ENCODE measurements at places on chromosomes 6 and 20.

- no peak for DNase-seq
Observed at GRCh38 chr6:30890646-30891449, 6.5 kb downstream of the DDR1 start.

DNA sequence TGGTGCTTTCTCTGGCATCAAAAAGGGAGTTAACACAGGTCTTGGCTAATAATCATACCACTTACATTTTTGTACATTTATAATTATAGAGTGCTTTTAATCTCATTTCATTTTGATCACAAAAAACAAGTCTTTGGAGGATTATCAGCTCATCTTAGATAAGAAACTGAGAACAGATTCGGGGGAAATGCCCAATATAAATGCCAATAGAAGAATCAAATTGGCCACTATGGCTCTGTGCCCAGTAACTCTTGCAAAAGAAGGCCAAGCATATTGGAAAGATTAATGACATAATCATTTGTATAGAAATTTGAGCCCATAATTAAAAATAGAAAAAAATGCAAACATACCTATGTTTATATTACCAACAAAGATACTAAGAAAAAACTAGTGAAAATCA, 42.5 kb downstream of the IPCEF1 start:
- no peak for DNase-seq

GRCh38 chr6:13354331-13355042, 26.1 kb upstream of the TBC1D7 start:
- no peak for DNase-seq

- DNase-seq, result no peak
Observed at GRCh38 chr6:68194846-68195478, 440.1 kb upstream of the ADGRB3 start.

DNA sequence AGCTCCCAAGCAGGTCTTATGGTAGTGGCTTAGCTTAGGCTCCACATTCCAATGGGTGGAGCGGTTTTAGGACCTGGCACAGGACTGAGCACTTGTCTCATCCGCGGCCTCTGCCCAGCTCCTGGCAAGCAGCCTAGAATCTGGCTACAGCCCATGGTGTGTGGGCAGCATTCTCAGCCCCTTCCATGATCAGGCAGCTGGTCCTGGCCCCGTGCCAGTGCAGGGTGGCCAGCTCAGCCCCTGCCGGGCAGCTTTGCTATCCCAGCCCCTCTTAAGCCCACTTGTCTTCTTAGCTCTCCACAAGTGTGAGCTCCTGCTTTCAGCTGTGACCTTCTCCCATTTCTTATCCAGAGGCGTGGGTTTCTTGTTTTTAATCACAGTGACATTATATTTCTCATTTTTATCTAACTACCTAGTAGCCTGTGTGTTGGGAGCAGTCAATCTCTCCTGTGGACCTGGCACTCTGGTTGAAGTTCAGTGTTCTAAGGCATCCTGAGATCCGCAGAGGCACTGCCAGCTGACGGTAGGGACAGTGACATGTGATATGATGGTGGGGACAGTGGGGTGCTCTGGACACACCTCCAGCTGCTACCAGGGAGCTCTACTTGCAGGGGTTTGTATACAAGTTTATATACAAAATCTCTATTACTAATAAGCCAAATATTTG, 119.9 kb upstream of the PRND start:
- no peak for DNase-seq

DNA sequence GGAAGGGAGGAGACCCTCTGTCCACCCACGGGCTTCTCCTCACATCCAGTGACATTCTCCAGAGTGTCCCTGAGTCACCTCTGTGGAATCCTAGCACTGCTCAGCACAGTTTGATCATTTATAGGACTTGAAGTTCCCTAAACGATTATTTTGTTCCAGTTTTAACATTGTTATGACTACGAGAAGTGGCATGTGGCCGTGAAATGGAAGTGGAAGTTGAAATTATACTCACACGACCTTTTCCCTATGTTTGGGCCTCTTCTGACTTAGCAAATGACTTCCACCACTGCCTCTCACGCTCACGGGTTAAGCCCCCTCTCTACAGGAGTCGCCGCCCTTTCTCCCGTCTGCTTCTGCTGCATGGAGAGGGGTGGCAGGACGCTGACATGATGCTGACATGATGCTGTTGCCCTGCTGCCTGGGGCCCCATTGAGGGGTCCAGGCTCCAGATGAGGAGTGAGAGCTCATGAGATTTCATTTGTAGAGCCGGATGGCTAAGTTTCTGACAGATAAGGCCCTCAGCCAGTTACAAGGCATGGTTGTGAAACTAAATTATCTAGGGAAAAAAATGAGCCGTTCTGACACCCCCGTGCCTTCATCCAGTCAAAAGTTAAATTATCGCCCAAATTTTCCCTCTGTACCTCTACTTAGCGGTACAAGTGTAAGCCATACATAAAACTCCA, 153.6 kb upstream of the UST start:
- DNase-seq, result no peak

- no peak for DNase-seq
Observed at GRCh38 chr20:44692932-44693480, 22.2 kb upstream of the CCN5 start.

DNA sequence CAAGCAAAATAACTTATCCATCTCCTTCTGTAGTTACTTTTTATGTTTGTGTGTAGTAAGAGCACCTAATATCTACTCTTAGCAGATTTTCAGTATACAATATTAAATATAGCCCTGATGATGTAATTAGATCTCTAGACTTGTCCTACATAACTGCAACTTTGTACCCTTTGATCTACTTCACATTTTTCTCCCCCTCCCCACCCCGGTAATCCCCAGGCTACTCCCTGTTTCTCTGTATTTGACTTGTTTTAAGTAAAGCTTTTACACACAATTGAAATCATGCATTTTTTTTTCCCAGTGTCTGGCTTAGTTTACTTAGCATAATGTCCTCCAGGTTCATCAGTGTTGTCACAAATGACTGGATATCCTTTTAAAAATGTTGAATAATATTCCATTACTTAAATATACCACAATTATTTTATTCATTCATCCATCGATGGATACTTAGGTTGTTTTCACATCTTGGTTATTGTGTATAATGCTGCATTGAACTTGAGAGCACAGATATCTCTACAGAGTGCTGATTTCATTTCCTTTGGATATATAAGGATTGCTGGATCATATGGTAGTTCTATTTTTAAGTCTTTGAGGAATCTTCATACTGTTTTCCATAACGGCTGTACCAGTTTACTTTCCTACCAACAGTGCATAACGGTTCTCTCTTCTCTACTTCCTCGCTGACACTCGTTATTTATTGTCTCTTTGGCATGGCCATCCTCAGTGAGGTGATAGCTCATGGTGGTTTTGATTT, 212.7 kb downstream of the CDKAL1 start:
- DNase-seq, result no peak

DNA sequence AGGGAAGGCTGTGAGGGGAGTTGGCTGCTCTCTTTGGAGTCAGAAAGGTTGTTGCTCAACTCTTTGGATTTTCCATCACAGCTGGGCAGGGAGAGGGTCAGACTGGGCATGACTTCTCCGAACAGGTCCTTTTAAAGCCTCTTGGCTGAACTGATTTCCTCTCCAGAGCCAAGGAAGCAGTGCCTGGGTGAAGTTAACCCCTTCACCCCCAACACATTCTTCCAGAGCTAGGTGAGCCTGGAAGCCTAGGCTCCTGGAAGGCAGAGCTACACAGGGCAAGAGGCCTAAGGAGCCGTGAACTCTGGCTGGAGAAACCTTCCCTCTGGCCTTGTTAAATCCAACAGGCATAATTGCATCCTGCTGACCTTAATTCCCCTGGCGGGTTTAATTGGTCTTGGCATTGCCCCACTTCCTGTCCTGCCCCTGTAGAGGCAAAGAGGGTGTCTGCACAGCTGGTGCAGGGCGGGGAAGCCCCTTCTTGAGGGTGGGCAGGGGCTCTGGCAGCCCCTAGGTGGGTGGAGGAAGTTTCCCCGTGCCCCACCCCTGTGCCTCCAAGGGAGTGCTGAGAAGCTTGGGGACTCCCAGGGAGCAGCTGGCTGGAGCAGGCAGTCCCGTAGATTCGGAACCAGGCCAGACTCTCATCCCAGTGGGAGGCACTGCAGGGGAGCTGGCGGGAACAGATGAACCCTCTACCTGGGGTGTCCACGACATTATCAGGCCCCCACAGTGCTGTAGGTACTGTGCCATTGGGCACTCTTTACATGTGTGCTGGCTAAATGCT, 3.6 kb upstream of the MYLK2 start:
- no peak for DNase-seq

- no peak for DNase-seq
Observed at GRCh38 chr6:109450801-109451200, 4.8 kb downstream of the MICAL1 start.

DNA sequence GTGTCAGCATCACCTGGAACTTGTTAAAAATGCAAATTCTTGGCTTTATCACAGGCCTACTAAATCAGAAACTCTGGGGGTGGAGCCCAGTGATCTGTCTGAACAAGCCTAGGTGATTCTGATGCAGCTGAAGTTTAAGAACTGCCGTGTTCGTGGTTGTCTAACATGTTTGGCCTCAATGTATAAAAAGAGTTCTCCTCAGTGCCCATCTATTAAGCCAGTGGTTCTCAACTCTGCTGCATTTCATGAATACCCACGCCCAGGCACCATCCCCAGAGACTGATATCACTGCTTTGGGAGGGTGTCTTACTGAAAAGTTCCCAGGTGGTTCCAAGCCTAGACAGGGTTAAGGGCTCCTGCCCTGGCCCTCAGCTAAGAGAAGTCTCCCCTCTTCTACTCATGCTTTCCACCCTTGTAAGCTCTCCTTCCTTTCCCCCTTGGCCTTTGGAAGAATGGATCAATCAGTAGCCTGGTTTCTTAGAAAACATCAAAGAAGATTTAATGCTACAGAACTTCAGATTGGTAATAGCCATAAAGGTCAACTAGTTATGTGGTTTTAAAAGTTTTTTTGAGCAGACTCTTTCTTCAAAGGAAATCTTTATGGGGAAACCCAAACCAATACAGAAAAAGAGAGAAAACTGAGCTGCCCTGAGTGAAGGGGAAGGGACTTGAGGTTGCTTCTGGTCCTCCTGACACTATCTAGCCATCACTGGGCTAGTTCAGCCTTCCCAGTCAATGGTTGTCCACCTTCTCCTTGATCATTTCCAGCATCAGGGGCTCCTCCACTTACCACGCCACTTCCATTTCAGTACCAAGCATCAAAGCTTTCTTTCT, 38.9 kb upstream of the TNFAIP3 start:
- DNase-seq, result peak; percentile 66

- no peak for DNase-seq
Observed at GRCh38 chr20:36465109-36466080, 75.9 kb upstream of the MYL9 start.

DNA sequence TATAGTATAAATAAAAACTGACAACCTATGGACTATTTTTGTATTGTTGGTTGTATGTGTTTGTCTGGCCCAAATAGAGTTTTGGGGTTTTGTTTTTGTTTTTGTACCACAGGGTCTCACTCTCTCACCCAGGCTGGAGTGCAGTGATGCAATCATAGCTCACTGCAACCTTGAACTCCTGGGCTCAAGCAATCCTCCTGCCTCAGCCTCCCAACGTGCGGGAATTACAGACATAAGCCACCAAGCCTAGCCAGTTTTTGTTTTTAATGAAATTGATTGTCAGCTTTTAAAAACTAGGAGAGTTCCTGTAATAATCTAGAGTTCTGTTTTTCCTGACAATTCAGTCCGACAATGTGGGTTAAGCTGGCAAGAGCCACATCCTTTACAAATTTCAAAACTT, 98.7 kb downstream of the ZMYND8 start:
- no peak for DNase-seq

DNA sequence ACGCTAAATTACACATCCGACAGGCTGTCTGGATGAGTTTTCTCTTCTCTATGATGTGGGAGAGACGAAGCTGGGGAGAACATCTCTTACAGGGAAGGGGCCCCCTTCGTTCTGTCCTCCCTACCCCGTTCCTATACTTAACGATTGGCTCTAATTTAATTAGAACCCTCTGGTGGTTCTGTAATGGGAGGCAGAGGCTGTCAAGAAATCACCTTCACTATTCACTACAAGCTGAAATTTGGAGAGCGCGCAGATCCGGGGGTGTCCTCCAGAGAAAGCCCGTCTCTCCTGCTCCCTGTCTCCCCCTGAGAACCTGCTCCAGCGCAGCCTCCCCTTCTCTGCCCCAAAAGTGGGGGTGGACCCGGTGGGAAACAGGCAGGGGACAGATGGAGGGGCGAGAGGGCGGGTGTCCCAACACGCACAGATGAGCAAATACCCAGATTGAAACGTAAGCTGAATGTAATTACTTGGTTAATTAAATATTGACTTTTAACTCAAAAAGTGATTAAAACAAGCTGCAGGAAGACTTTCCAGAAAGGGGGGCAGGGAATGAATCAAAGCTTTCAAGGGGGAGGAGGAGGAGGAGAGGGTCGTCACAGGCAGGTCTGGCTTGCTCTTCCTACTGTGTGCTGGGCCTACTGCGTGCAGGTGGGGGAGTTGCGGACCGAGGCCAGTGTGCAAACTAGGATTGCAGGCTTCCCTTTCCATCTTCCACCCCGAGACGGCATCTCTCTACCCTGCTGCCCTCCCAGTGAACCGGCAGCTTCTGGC, 1.3 kb downstream of the SULF2 start:
- no peak for DNase-seq

Data from stimulated activated CD8-positive, alpha-beta memory T cell treated with anti-CD3 and anti-CD28 coated beads, Interleukin-7, amount 100 ng/mL, for 48 hours (primary cell).